ENCODE measurements at places on chromosomes 16 and 17.

- no peak for DNase-seq
Measured at GRCh38 chr17:31580316-31580705, 188.8 kb downstream of the RAB11FIP4 start.

GRCh38 chr17:2977157-2977556, 86.2 kb downstream of the OR1D5 start:
- no peak for DNase-seq

DNA sequence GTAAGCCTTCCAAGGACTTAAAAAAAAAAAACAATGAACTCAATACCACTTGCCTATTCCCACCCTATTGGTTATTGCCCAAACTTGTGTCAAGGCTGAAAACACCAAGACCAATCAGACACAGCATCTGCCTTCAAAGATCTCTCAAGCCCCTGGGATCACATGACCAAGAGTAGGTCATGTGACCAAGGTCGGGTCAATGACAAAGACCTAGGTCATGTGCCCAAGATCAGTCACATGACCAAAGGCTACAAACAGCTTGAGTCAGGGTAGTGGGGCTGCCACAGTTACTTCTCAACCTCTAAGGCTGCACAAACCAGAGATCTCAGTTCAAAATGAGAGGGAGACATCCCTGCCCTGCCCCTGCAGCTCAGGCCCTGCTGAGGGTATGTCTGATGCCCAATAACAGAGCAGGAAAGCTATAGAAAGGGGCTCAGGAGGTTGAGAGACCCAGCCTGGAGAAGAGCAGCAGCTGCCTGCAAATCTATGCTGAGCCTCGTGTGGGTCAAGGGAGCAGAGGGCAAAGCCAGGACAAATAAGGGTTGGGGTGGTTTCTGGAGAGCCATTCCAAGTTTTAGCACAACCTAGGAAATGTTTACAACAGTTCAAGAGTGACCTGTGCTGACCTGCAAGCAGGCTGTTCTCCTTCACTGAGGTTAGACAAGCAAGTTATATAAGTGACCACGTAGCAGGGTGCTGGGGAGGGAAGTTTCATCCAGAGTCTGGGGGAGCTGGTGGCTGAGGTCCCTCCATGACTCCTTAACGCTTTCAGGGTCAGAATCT, 48.8 kb downstream of the PIMREG start:
- no peak for DNase-seq

GRCh38 chr16:72637306-72637705, 410.6 kb downstream of the ZFHX3 start:
- no peak for DNase-seq

GRCh38 chr16:83953796-83954576, 946 bp downstream of the OSGIN1 start:
- DNase-seq, result no peak

- peak; percentile 80 for DNase-seq
Measured at GRCh38 chr16:75244844-75245758, 6.3 kb downstream of the BCAR1 start.

GRCh38 chr17:8649157-8650118, 18.9 kb upstream of the MYH10 start:
- DNase-seq, result no peak

- DNase-seq, result no peak
Measured at GRCh38 chr17:10870336-10871050, 32.6 kb upstream of the PIRT start.

DNA sequence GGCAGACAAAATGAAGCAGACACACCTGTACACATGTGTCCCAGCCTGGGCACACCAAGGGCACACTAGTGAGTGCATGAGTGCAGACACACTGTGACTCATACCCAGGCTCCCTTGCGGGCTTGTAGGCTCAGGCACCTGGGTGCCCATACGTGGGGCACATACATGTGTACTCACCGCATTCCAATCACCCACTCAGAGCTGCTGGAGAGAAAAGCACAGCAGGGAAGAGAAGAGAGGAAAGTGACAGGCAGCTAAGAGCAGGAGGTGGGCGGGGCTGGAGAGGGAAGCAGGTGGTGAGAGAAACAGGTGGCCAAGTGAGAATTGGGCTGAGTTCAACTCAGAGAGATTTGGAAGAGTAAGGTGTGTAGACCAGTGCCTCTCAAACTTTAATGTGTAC, 54.0 kb downstream of the TMEM132E start:
- DNase-seq, result peak; percentile 61

DNA sequence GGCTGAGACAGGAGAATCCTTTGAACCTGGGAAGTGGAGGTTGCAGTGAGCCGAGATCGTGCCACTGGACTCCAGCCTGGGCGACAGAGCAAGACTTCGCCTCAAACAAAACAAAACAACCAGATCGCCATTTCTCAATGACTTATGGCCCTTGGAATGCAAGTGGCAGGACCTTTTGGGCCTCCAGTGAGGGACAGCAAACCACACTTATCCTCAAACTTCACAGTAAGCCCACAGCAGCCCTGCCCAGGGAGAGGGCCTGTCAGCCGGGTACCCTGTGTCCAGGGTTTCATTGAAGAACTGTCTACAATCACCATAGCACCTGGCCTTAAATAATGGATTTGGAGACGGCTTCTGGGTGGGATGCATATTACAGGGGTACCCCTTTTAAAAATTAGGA, 11.7 kb downstream of the TRAF4 start:
- no peak for DNase-seq

DNA sequence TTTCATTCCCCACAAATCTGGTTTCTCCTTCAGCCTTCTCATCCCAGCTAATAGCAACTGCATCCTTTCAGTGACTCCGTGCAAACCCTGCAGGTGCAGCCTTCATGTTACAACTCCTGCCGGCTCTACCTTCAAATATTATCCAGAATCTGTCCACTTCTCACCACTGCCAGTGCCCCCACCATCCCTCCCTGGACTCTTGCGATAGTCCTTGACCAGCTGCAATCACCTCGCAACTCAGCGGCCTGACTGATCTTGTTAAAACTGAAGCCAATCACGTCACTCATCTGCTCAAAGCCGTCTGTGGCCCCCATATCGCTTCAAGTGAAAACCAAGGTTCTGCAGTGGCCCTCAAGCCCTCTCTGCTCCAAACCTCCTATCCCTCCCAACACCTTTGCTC, 42.8 kb upstream of the KIFC3 start:
- no peak for DNase-seq

DNA sequence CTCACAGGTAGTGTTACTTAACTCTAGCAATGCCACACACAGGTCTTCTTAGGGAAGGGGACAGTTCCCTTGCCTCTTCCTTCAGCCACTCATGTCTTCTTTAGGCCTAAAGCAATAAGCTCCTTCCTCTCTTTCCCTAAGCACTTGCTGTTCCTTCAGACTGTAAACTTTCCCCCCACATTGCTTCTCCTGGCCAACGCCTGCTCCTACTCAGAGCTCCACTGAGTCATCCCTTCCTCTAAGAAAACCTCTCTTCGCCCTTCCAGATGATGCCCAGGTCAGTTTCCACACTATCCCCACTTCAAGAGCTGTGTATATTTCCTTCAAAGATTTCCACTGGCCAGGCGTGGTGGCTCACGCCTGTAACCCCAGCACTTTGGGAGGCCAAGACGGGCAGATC, 12.5 kb upstream of the EPOP start:
- DNase-seq, result no peak

- no peak for DNase-seq
Measured at GRCh38 chr17:83081684-83082201, 2.3 kb downstream of the METRNL start.

DNA sequence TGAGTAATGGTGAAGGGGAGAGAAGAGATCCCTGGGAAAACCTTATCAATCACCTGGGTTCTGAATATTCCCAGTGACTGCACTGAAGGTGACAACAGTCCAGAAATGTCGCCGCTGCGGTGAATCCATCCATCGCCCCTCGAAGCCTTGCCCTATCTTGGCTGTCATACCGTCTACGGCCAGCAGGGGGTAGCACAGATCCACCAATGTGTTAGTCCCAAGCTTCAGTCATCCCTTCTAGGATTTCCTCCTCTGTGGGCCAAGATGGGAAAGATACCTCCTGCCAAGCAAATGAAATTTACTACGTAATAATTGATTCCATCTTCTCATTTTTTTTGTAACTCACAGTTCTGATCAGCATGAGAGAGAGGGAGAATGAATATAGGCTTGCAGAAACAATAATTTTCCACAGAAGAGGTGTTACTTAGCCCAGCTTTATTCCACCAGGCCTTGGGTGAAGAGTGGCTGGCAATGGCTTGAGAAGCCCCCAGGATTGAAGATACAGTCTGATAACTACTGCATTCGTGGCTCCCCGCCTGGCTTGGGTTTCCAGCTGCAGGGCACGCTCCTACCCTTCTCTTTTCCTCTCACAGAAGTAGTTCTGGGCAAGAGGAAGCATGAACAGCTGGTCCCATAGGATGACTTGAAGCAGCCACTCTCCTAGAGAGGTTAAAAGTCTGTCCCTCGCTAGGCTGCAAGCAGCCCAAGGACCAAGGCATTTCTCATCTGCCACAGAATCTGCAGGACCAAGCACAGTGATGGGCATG, 2.6 kb upstream of the FMNL1 start:
- DNase-seq, result no peak

DNA sequence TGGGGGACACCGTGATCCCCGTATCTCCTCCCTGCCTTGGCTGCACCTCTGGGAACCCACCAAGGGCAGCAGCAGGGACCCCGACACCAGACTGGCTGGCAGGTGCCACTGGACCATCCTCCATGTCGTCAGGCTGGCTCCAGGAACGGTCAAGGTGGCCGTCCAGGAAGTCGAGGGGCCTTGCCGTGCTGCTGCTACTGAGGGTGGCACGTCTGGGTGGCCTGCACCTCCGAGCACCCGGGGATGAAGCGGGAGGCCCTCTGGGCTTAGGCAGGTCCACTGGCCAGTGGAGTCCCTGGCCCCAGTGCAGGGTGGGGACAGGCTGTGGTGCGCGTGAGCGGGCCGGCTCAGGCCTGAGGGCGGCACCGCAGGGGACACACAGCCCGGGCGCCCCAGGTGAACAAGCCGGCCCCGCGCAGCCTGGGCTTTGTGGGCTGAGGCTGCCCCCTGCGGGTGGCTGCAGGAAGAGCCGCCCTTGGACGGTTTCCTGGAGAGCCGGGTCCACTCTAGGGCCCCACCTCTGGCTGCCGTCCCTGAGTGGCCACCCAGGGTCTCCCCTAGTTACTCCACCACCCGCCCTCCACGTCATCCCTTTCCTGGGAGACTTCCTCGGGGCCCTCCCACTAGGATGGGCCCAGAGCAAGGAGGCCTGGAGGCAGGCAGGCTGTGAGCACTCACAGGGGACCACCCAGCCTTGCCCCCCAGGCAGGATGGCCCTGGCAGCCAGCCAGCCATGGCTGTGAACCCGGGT, 42.8 kb upstream of the ZC3H18 start:
- no peak for DNase-seq

DNA sequence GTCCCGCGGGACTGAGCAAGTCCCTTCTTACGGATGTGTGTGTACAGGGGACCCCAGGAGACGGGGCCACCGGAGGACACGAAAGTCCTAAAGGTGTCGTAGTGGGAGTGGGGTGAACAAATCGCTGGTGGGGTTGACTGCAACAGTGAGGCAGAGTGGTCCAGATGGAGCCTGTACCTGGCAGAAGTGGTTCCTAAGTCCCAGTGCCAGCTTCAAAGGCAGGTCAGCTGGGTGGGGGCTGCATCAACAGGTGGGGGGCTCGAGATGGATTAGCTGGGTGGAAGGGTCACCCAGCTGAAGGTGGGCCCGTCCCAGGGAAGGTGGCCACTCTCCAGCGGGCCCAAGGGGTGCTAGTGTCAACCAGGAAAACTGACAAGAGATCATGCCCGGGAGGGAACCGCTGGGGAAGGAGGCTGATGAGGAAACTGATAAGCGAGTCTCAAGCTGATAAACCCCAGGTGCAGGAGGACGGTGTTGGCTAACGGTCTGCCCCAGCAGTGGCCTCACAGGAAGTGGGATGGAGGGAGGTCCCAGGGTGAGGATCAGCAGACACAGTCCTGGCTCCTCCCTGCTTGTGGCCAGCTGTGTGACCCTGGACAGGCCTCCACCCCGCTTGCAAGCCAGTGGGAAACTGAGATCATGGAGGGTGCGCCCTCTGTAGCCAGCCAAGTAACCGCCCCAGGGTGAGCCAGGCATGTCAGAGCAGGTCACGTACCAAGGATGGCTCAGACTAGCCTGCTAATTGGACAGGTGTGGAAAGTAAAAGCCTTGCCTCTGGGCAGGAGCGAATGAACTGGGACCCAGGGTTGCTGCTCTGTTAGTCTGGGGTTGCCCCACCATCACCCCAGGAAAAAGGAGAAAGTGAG, 1.0 kb downstream of the ORAI3 start:
- DNase-seq, result no peak

DNA sequence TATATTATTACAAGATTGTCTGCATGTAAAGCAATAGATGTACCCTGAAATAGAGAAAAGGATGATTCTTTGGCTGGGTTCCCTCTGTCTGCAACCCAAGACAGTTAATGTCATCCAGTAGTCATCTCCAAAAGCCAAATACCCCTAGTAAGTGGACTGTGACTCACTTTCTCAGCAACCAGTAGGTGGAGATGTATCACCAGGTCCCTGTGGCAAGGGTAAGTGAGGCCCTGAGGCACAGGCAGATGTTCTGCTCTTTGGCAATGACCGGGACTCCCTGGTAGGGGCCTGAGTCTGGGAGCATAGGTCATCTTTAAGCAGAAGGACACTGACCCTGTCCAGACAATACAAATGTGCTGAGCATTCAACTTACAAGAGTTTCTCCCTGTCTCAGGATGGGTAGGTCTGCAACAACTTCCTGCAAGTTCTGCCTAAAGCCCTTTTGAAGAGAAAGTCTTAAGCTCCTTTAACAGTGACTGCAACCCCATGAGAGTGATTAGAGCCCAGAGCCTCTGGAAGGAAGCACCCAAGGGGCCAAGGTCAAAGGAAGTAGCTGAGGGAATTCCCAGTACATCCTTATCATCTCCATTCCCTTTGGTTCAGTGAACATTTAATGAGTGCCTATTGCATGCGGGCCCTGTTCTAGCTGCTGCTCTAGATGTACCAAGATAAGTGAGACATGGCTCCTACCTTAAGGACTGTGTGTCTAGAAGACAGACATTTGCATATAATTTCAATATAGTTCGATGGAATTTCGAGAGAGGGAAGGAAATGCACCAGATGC, 31.9 kb downstream of the PMP22 start:
- no peak for DNase-seq

- no peak for DNase-seq
Measured at GRCh38 chr16:69094501-69094900, 11.0 kb upstream of the HAS3 start.

GRCh38 chr17:55053855-55054254, 85.3 kb downstream of the STXBP4 start:
- DNase-seq, result no peak

- DNase-seq, result no peak
Measured at GRCh38 chr17:83189044-83190003, 109.9 kb downstream of the METRNL start.

GRCh38 chr17:45093444-45094110, 32.5 kb downstream of the NMT1 start:
- DNase-seq, result no peak

GRCh38 chr17:59067756-59068155, 38.9 kb downstream of the TRIM37 start:
- DNase-seq, result no peak

DNA sequence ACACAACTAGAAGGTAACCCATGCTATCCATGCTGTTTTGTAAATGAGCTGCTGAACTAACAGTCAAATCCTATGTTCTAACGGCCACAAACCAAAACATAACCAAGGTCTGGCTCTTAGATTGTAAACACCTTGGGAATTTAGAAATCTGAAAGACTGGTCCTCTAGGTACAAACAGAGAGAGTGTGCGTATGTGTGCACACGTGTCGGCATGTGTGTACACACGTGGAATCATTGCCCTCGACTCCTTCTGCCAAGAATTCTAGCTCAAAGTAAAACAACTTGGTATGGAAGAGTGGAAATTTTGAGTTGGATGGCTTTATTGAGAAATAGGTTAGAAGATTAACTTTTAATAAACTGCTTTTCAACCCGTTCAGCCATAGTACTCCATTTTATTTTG, 18.1 kb upstream of the GHDC start:
- no peak for DNase-seq
